ENCODE measurements at places on chromosomes 7 and 10. TPM values are rescaled to one million over a fixed set of nuclear protein-coding genes. Genes with fewer than 3 reads are reported as not detected.

The CHAT gene
- total RNA-seq = not detected

The SFTPA1 gene
- not detected for total RNA-seq

The HOXA2 gene
- not detected for total RNA-seq

The PRLHR gene
- total RNA-seq = not detected

The GNG11 gene
- total RNA-seq = 22.9 TPM

- no peak for DNase-seq
These were observed 19.4 kb downstream of the ITGB1 start for GRCh38 chr10:32938554-32939061.

DNA sequence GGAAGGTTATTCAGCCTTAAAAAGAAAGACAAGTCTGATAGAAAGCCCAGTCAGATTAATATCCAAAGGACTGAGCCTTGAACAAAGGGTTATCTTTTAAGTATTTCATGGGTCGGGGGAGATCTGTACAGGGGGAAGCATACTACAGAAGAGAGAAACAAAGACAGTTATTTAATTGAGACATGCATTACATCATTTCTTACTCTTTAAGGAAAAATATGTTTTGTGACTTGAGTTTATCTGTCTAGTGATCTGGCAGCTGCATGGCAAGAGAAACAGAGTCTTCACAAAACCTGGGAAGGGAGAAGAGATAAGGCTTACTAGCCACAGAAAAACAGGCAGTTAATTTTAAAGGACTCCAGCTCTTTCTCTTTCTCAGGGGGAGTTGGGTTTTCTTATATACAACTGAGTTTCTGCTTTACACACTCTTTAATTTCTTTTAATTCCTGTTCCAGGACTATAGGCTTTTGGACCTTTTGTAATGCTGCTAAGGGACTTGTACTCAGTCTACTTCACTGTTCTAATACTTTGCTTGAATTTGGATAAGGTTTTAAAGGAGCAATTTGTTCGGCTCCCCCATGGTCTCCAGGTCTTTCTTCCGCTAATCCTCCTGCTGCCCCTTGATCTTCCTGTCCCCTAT, 20.9 kb upstream of the CYP3A43 start:
- no peak for DNase-seq

DNA sequence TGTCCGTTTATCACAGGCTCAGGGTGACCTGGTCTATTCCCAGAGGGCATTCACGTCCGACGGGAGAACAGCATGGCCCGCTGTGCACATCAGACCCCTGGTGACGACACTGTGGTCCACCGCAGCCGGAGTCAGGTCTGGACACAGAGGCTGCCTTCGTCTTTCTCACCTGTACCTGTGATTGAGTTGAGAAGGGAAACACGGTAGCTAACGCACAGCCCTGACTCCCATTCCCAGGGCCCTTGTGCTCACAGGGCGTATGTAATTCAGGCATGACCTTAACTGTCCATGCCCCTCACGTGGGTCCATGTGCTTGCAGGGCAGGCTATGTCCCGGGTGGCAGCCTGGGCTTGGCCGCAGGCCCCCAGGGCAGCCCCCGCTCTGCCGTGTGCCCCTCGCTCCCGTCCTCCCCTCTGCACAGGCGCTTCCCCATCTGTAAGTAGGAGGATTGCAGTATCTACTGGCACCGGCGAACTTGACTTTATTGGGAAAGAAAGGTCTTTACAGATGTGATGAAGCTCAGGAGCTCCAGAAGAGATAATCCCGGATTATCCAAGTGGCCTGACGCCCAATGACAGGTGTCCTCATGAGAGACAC, 221.3 kb upstream of the TCERG1L start:
- DNase-seq = no peak

GRCh38 chr7:45976485-45976856, 55.4 kb upstream of the IGFBP3 start:
- DNase-seq = no peak

GRCh38 chr7:78406531-78406930, 608.0 kb downstream of the PHTF2 start:
- DNase-seq = no peak

DNA sequence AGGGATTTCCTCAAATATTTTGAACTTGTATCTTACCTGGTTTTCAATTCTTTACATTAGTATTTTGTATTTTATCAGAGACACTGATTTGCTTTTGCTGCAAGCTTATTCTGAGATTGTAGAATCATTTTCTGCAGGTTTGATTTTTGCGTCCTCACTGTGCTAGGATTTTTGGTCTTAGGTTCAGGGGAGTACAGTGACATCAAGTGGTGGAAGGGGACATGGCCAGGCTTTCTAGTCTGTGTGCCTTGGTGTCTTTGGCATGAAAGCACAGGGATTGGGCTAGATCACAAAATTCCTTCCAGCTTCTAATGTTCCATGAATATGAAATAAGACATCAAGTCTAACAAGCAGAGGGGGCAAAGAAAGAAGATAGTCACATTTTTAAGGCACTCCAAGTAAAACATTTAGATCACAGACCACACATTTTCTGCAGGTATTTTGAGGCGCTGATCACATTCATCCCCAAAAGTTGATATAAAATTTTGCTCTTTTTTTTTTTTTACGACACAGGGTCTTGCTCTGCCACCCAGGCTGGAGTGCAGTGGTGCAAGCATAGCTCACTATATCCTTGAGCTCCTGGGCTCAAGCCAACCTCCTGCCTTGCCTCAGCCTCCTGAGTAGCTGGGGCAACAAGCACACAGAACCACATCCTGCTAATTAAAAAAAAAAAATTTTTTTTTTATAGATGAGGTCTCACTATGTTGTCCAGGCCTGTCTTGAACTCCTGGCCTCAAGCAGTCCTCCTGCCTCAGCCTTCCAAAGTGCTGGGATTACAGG, 124.4 kb downstream of the PON1 start:
- peak; percentile 63 for DNase-seq
